ENCODE measurements at places on chromosomes 6 and 20.

GRCh38 chr6:11362564-11362963 lies 130.1 kb upstream of the NEDD9 start:
- no peak for DNase-seq

GRCh38 chr6:33466075-33466735 lies 11.8 kb downstream of the ZBTB9 start:
- DNase-seq = no peak

DNA sequence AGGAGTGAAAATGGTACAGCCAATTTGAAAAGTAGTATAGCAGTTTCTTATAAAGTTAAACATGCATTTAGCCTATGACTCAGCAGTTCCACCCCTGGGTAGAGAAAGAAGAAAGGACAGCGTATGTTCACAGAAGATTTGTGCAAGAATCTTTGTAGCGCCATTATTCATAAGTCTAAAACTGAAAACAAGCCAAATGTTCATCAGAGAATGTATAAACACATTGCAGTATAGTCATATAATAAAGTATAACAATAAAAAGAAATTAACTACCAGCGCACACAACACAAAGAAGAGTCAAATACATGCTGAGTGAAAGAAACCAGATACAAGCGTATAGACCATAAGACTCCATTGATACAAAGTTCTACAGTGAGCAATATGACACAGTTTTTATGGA lies 294.0 kb downstream of the SAMD5 start:
- no peak for DNase-seq

DNA sequence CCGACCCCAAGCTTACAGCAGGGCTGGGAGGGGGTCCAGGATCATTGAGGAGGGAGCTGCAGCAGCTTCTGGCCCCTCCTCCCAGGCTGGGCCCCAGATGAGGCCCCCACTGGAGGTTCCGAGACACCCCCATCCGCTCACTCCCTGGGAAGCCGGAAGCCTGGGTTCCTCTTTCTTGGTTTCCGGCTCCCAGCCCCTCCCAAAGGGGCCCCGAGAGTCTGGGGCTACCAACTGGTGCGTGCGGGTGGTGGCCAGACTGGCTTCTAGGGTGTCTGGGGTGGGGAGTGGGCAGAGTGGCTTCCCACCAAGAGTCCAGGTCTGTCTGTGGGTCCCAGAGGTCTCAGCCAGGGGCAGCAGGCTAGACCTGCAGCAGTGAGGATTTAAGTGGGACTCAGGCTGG lies 2.2 kb downstream of the RGS19 start:
- DNase-seq = no peak

DNA sequence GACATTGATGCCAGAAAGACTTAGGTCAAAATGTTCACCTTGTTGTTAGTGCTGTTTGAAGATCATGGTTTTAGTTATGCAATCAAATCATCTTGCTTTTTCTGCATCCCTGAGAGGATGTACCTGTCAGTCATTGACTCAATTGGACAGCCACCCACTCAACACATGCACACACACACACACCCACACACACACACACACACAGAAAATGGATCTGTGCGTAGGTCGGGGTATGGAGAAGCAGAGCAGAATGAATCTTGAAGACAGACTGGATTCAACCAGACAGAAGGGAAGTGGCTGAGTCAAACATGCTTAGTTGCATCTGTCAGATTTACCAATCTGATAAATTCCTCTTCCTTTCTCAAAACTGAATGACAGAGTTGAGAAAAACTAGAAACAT lies 19.1 kb upstream of the ZSCAN23 start:
- DNase-seq = no peak

DNA sequence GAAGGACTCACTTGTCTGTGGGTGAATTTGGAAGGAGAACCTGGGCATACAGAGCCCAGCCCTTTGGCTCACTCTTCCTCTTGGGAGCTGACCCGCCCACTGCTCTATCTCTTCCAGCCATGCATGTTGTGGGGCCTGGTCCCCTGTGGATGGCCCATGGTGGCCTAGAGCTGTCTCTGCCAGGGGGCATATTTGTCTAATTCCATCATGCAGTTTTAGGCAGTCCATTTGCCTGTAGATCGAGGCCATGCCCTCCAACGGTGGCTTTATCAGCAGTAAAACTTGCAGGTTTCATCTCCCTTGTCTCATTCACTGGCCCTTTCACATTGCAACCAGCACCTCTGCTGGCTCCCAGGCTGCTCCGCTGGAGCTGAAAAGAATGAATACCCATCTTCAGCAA lies 12.9 kb upstream of the EZR start:
- DNase-seq = no peak

Data from cortex of kidney (tissue), 1 donor.